ENCODE measurements at places on chromosomes 2 and 18.

- DNase-seq, result no peak
Measured at GRCh38 chr2:70714141-70714905, 53.7 kb downstream of the ADD2 start.

DNA sequence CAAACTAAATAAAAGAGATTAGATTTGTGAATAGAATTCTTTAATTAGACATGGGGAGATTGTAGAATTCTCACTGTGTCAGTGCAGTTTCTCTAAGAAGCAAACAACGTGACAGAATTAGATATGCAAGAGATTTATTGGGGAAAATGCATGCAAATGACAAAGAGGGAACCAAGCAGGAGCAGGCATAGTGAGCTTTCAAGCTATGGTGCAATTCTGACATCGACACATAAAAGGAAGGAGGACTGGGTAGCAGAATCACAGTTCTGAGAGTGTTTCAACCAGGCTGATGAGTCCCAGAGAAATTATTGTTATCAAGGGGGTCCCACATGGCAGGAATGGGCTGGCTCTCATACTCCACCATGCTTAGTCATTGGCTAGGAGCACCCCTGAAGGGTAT is 338.4 kb downstream of the FIGN start:
- no peak for DNase-seq

DNA sequence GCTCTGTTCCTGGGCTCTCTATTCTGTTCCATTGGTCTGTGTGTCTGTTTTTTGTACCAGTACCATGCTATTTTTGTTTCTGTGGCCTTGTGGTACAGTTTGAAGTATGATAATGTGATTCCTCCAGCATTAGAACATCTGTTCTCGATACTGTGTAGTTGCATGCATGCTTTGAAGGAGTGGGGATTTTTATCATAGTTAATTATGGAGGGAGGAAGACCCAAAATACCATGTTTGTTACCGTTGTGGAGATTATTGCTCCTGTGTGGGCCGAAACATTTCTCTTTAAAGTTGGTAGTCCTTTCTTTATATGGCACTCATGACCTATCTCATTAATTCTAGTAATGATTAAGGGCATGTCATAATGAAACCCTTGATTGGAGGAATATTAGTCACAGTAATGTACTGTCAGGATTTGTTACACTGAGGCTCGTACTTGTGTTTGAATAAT is 87.6 kb downstream of the TTC27 start:
- DNase-seq, result no peak

GRCh38 chr2:152466980-152467676 is 132.2 kb downstream of the FMNL2 start:
- no peak for DNase-seq

DNA sequence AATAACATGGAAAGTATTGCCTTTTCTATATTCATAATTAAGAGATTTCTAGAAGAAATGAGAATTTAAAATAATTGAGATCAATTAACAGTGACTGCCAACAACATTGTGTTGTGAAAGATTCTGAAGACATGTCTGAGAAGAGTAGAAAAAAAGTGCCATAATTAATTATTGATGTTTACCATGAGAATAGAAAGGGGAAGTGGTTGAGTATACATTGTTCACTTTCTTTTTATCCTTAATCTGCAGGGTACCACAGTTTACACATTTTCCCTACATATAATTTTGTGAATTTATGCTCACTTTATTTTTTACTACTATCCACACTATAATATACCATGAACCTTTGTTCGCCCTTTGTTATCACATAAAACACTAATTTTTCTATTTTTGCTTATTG is 47.1 kb upstream of the UBE2E3 start:
- DNase-seq, result no peak

- DNase-seq, result no peak
Measured at GRCh38 chr2:75577280-75577679, 16.5 kb upstream of the EVA1A start.

- no peak for DNase-seq
Measured at GRCh38 chr2:62658891-62659290, 46.6 kb upstream of the EHBP1 start.

DNA sequence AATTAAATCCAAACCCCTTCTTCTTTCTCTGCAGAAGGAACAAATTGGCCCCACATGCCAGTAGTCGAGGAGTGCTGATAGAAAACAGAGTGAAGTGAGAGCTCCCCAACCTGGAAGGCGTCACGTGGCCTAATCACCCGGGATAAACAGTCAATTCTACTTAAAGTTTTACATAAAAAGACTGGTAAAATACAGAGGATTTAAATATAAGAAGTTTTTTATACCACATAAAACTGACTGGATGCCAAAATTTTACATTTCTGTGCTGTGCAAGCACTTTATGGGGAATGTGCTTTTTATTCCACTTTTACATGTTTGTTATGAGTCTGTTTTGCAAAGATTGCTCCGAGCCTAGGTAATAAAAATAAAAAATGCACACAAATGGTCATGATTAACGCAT is 1586.8 kb upstream of the ACVR2A start:
- no peak for DNase-seq

DNA sequence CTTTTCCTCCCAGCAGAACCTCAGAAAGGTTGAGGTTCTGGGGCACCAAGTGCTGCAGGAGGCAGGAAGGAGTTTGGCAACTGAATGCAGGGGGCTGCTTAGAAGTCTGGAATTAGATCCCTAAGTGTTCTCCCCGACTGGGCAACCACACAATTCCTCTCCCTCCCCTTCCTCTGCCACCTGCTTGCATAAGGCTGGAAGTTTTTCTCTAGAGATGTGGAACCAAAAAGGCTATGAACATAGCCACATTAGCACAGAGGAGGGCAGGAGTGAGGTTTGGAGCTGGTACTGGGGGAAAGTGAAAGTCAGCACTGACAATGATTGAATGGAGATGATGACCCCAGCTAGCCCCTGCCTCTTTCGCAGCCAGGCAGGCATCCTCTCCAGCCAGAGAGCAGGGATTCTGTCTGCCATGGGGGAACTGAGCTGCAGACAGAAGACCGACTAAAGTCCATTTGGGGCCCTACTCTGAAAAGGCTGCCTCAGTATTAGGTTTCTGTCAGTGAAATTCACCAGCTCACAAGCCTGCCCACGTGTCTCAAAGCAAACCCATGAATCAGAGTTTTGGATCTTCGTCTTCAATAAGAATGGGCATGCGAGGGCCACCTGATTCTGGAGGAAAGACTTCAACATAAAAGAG is 87.9 kb upstream of the ITGA6 start:
- no peak for DNase-seq

DNA sequence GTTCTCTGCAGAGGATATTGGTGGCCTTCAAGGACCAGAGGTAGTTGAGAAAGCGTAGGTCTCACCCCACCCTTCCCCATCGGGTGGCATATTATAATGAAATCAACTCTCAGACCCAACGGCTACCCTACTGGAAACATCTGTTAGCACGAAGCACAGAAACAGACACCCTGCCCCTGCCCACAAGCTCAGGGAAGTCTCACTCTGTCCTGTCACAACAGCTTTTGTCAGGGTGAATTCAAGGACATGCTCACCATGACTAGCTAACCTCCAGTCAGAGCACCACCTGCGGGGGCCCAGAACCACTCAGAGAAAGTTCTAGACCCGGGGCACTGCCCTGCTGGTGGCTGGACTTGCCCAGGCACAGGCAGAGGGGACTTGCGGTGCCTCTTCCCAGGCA is 3.5 kb upstream of the B3GNT7 start:
- DNase-seq, result no peak

DNA sequence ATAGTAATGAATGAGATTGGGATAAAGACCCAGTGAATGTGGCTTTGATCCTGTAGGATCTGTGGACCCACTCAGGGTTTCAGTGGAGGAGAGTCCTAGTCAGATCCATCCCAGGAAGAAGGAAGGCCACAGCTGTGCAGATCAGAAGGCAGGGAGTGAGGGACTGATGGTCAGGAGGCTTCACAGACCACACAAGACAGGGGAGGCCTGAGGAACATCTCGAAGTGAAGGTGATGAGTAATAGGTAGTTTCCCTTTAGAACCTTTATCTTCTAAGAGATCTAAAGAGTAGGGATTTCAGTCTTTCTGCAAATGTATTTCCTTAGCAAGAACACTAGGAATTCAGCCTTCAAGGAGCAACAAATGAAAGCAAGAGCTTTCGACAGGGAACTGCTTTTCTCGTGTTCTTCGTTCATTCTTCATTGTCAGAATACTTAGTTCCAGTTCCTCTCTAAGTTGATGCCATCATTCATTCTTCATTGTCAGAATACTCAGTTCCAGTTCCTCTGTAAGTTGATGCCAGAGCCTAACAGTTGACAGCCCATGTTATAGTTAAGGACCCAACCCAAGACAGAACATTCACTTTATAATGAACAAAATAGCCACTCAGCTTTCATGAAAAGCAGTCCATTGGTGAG is 150.2 kb upstream of the EPAS1 start:
- no peak for DNase-seq

Measured in stimulated activated CD8-positive, alpha-beta memory T cell treated with anti-CD3 and anti-CD28 coated beads, Interleukin-4, amount 100 ng/mL, for 48 hours (primary cell).